ENCODE measurements at places on chromosomes 2 and 18.

- DNase-seq, result no peak
Measured at GRCh38 chr2:96336104-96336775, 674 bp downstream of the NCAPH start.

GRCh38 chr2:189862751-189863150 is 78.5 kb downstream of the PMS1 start:
- DNase-seq, result no peak

DNA sequence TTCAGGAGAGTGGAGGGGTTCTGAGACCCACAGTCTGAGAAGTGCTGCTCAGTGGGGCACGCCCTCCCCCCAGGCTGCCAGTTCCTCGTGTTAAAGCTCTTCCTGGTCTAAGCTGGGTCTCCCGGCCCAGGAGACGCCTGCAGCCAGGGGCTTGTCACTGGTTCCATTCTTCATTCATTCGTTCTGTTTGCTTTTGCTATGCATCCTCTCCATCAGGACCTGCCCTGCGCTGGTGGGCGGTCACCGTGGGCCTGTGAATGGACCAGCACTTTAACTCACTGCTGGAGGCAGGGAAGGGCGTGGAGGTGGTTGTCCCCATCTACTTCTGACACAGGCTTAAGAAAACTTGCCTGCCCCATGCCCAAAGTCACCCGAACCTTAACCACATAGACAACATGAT is 272.8 kb upstream of the HDAC4 start:
- no peak for DNase-seq

DNA sequence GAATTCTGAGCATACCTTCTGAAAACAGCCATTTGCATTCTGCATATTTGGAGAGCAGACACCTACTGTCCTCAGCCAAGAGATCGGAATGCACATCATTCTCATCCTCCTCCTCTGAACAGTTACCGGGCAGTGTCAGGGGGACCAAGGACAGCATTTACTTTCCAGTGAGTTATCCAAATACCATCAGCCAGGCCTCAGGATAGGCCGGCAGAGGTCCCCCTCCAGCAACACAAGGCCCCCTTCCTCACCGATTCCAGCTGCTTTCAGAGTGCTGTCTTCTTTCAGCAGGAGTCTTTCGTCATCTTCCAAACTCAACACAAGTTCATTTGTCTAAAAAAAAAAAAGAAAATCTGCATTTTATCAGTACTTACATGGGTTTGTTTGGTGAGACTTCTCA is 55.3 kb downstream of the C2orf76 start:
- DNase-seq, result no peak

DNA sequence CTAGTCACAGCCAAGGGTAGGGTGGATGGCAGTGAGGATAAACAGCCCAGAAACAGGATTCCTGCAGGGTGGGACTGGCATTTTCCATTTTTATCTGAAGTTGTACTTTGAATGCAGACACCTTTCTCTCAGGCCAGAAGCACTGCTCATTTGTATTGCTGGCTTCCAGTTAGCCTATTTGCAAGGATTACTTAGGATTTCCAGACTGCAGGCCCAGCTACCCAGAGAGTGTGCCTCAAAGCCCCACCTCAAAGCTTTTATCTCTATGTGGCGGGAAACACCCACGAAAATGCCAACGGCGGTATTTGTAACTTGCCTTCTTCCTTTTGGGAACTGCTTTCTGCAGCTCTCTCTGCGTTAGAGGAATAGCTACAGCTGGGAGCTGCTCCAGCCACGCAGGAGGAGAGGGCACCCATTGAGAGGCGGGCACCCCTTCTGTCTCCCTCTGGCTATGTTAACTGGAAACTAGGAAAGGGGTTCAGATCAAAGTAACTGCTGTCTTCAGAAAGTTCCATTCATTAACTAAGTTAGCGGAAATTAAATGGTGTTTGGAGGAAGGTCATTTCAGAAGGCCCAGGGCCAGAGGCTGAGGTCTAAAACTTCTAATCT is 144.9 kb downstream of the TGIF1 start:
- no peak for DNase-seq

GRCh38 chr2:182499706-182500470 is 73.1 kb upstream of the PDE1A start:
- no peak for DNase-seq

GRCh38 chr2:237486334-237486818 is 675 bp upstream of the MLPH start:
- no peak for DNase-seq

DNA sequence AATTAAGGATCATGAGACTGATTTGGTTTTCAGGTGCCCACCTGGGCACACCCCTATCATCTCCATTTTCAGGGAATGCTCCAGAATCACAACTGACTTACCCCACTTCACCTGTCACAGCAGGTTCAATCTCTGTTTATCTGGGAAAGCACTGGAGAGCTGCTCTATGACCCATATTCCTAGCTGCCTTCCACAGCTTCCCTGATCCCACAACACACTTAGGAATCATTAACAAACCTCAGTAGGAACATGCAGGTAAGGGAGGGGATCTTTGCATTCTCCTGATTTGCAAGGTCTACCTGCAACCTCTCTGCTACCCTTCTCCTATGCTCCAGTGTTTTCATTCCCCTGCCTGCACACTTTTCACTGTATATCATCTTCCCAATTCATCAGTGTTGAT is 18.7 kb upstream of the FABP1 start:
- DNase-seq, result no peak

DNA sequence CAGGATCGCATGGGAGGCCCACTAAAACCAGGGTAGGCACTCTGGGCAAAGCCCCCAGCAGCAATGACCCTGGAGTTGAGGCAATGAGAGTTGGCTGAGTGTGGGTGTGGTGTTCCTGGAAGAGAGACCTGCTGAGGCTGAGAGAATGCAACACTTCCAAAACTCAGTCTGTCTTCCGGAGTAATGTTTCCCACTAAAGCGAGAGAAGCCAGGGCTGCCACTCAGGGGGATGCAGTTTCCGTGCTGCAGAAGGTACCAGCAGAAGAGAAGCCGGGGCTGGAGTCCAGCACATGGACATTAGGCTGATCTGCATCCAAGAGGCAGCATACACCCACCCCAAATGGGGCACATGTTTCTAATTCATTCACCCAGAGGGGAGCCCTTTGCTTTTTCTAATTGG is 127.2 kb upstream of the ARHGAP28 start:
- no peak for DNase-seq

DNA sequence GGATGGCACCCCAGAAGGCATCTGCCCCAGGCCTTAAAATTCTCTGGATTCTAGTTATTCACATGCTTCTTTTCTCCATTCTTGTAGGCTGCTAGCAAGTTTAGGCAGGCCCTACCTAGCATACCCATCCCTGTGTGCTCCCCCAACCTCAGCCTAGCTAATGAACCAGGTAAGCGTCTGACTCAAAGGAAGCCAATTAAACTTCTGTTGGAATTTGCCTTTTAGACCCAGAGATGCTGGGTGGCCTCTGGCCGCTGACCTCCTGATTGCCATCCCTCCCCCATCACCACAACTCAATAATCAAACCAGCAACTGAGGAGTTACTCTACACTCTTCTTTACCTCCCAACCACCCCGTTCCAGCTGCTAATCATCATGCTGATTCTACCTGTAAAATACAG is 19.0 kb upstream of the CEP68 start:
- DNase-seq, result no peak

DNA sequence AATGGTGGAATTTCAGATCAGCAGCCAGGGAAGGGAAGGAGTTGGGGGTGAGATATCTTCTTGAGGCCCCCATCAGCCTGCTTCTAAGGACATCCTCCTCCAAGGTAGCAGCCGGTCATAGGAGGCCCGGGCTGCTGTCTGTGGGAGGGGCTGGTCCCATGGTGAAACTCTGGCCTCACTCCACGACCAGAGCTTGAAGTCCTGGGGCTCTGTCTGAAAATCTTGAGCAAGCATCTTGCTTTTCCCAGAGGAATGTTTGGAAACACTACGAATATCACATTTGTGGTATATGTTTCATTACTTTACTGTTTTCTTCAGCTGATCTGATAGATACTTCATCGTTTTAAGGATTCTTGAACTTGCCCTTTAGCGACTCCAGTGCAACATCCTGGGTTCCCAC is 103.7 kb downstream of the CTAGE1 start:
- DNase-seq, result no peak

GRCh38 chr2:110904779-110905148 is 172.4 kb downstream of the ACOXL start:
- no peak for DNase-seq

DNA sequence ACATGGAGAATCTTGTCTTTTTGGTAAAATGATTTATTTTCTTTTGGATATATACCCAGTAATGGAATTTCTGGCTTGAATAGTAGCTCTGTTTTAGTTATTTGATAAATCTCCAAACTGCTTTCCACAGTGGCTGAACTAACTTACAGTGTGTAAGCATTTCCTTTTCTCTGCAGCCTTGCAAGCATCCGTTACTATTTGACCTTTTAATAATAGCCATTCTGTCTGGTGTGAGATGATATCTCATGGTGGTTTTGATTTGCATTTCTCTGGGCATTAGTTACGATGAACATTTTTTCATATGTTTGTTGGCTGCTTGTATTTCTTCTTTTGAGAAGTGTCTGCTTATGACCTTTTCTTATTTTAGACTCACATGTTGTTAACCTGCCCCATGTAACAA is 190.2 kb downstream of the GALR1 start:
- no peak for DNase-seq

GRCh38 chr2:208638059-208638458 is 231.5 kb downstream of the PTH2R start:
- DNase-seq, result no peak

DNA sequence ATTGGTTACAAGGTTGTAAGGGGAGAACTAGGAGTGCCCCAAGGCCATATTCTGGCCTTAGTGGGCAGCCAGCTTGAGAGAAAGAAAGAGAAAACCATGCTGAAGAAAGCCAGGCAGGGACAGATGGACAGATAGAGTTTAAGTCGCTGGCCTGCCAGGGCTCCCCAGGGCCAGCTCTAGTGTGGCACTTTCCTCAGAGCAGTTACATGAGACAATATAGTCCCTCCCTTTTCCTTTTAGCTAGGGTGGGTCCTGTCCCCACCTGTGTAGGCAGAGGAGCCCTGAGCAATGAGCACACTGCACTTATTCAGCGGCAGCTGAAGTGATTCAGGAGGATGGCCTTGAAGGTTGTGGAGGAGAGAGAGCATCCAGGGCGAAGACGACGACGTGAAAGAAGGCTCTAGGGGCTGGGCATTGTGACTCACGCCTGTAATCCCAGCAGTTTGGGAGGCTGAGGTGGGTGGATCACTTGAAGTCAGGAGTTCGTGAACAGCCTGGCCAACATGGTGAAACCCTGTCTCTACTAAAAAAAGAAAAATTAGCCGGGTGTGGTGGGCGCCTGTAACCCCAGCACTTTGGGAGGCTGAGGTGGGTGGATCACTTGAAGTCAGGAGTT is 152.0 kb upstream of the SLC1A4 start:
- DNase-seq, result no peak

- DNase-seq, result no peak
Measured at GRCh38 chr2:38277245-38278116, 99.6 kb downstream of the ATL2 start.

DNA sequence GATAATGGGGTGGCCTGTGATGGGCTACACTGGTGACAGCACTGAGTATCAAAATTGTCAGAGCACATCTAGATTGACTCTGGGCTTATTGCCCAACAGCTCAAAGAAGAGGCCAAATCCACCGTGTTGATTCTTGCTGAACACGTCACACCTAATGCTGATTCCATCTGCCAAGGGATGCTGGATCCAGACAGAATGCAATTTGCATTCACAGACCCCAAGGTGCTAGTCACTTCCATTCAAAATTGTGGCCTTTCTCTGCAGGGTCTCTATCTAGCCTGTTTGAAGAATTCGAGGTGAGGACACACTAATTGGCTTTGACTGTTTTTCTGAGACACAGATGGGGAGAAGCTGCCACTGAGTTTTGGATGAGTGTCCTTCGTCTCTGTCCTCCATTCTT is 13.5 kb upstream of the GPR39 start:
- no peak for DNase-seq

- DNase-seq, result no peak
Measured at GRCh38 chr2:55418512-55419232, 984 bp downstream of the CCDC88A start.

- no peak for DNase-seq
Measured at GRCh38 chr2:24480245-24480644, 10.8 kb upstream of the NCOA1 start.

- peak; percentile 56 for DNase-seq
Measured at GRCh38 chr2:176554101-176555048, 285.1 kb downstream of the MTX2 start.

DNA sequence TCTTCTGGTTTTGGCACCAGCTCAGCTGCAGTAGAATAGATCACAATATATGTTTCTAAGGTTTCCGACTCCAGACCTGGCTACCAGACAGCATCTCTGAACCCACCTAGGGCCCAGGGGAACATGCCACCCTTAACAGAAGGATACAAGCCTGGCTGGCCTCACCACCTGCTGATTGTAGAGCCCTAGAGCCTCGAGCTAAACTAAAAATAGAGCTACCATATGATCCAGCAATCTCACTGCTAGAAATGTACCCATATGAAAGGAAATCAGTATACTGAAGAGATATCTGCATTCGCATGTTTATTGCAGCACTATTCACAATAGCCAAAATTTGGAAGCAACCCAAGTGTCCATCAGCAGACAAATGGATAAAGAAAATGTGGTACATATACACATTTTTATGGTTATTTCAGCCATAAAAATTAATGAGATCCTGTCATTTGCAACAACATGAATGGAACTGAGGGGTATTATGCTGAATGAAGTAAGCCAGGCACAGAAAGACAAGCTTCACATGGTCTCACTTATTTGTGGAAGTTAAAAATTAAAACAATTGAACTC is 242.4 kb upstream of the SLC39A10 start:
- DNase-seq, result no peak

- DNase-seq, result no peak
Measured at GRCh38 chr18:40911582-40912254, 1043.3 kb upstream of the PIK3C3 start.

GRCh38 chr18:48968412-48969215 is 17.8 kb upstream of the SMAD7 start:
- DNase-seq, result no peak

GRCh38 chr18:62717925-62718800 is 2.8 kb downstream of the PHLPP1 start:
- no peak for DNase-seq

GRCh38 chr2:24336811-24337210 is 23.5 kb downstream of the ITSN2 start:
- no peak for DNase-seq

GRCh38 chr18:3513481-3513880 is 63.5 kb downstream of the TGIF1 start:
- no peak for DNase-seq

DNA sequence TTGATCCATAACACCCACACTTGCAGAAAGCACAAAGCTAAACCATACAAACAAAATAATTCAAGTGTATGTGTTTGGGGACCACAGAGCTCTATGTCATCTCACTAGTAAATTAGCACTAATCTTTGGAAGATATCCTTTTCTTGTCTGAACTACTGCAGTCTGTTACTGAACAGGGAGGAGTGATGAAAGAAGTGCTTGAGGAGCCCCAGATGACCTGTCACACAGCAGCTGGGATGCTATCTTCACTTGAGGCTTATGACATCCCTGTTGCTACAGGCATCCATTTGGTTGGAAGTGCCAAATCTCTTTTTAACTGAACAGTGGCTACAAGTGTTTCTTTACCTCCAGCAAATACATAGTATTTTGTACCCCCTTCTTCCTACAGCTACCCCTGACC is 386.3 kb upstream of the CHAC2 start:
- no peak for DNase-seq

GRCh38 chr2:23900541-23901322 is 26.2 kb downstream of the ATAD2B start:
- peak; percentile 6 for DNase-seq

- DNase-seq, result no peak
Measured at GRCh38 chr18:44500808-44501610, 179.7 kb upstream of the SETBP1 start.

- no peak for DNase-seq
Measured at GRCh38 chr2:1591978-1592907, 152.1 kb downstream of the PXDN start.

GRCh38 chr2:177325554-177325953 is 61.0 kb upstream of the NFE2L2 start:
- no peak for DNase-seq
